ENCODE measurements at places on chromosomes 2 and 18.

- DNase-seq = no peak
Observed at GRCh38 chr2:68660658-68661057, 17.3 kb downstream of the PROKR1 start.

GRCh38 chr2:224849264-224849663 lies 133.1 kb upstream of the CCDC195 start:
- no peak for DNase-seq

DNA sequence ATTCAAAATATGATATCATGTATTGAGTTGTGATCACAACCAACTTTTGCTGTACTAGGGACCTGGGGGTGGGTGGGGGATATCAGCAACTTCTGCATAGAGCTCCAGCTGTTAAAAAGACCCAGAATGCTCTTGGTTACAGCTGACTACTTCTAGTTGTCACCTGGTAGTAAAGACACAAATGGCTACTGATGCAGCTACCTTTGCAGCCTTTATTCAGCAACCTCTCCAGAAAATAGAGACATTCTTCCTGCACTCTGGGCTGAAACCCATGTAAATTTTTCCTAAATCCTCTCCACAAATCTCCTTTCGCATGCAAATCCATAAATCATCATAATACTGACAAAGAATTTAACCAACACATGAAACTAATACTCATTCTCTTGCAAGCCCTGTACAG lies 238.3 kb downstream of the TCF4 start:
- DNase-seq = no peak

DNA sequence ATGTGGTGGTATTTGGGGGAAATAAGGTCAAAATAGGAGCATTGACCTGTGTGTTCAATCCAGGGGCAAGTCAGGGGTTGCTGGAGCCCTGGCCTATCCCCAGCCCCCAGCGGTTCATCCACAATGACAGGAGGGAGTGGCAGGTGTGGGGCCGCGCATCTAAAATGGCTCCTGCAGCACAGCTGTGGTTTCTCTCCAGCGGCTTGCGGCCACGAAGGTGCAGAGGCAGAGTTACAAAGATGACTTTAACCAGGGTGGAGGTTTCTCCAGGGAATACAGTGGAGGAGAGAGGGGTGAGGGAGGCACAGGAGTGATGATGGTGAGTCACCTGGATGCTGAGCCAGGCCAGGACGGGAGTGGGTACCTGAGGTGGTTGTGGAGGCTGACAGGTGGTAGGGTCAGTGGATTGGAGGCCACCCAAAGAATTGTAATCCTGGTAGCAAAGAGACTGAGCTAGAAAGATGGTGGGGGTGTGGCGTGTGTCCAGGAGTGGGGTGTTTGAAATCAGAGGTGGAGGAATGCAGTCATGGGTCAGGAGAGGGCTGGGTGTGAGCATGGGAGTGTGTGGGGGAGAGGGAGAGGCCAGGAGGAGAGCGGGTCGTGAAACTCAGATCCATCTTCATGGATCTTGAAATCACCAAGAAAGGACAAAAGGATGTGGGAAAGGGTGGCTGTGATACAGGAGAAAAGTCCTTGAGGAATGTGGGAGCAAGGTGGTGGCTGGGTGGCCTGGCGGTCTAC lies 83.2 kb downstream of the CTIF start:
- no peak for DNase-seq

DNA sequence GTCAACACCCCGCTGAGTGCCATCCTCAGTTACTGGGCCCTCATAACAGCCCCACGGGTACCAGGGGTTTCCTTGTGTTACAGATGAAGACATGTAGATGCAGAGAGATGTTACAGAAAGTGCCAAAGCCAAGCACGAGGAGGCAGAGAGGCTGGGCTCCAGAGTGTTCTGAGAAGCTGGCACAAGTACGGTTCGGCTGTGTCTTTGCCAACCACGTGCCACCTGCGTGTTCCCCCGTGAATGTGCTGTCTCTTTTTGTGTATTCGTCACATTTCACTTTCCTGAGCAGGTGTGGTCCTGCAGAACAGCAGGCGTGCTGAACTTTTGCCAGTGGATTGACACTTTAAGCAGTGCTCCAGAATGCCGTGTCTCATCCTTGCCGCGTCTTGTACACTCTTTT lies 124.6 kb downstream of the NCK2 start:
- no peak for DNase-seq

DNA sequence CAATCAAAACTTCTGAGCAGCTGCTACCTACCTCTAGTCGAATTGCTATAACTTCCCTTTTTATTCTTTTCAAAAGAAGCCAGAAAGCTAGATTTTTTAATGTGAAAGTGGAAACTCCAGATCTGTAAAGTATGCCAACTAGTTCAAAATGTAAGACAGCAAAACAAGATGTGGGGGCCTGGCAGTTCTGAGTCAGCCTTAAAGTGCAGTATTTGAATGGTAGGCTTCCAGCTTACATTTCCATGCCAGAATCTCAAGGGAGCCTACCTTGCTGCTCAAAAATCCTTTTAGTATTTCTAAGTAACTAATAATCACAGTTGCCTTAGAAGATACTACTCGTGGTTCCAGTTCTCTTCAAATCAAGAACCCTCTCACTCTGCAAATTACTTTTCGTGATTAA lies 1288.7 kb downstream of the LRP1B start:
- DNase-seq = no peak

DNA sequence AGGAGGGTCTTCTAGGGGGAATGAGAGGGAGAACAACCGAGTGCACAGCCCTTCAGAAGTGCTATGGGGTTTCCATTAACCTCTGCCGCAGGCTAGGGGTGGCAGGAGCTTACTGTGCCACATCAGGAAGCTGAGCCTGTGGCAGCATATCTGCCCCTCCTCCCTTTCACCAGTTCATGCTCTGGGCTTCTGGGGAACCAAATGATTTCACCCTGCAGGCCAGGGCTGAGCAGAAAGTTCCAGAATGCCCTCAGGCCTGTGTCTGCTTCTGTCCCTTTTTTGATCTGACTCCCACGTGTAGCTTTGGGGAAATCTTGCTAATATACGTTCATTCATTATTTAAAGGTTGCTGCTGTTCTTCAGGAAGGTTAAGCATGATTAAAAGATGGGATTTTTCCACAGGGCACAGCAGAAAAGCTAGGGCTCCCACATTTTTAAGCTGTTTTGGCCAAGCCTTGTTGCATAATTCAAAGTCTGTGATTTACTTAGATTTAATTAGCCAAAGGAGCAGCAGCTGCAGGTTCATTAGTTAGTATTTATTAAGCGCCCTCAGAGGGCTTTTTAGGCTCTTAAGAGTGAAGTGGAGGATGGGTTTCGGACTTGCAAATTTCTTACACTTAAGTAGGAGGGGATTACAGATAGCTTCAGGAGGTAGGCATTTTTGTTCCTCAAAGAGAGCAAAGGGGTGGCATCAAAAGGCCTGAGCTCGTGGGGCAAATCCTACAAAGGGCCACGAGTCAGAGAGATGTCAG lies 10.2 kb downstream of the TMEM247 start:
- no peak for DNase-seq

DNA sequence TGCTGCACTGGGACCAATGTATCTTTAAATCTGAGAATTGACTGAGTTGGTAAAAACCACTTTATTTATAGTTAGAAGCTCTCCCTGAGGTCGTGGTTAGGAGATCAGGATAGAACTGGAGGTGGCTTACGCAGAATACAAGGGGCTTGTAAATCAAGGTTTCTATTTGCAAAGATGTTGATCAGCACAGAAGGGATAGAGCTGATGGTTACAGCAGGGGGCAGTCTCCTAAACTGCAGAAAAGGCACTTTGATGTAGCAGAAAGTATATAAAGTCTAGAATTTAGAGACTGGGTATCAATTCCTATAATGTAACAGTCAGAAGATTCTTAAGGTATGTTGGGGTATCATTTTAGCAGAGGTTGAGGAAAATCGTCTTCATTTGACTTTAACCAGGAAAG lies 25.2 kb upstream of the ACVR1 start:
- no peak for DNase-seq

DNA sequence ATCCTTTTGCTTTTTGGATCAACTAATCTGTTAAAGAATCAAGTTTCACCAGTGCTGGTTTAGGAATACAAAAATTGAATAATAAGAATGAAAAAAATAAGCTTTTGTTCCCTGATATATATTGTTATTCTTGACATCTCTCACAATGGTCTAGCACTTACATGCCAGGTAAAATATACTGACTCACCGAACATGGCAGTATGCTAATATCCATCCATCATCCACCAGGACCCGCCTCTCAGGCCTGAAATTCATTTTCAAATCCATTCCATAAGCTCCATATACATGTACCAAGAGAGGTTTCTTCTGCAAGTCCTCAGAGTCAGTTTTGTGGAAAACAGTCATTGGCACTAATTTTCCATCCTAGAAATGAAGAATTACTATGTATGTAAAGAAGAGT lies 32.5 kb downstream of the PREPL start:
- no peak for DNase-seq

- DNase-seq = no peak
Observed at GRCh38 chr18:55002261-55002660, 43.0 kb upstream of the CCDC68 start.

GRCh38 chr18:33375829-33376228 lies 64.7 kb downstream of the CCDC178 start:
- no peak for DNase-seq

- DNase-seq = no peak
Observed at GRCh38 chr2:239692362-239692851, 291.6 kb upstream of the HDAC4 start.

DNA sequence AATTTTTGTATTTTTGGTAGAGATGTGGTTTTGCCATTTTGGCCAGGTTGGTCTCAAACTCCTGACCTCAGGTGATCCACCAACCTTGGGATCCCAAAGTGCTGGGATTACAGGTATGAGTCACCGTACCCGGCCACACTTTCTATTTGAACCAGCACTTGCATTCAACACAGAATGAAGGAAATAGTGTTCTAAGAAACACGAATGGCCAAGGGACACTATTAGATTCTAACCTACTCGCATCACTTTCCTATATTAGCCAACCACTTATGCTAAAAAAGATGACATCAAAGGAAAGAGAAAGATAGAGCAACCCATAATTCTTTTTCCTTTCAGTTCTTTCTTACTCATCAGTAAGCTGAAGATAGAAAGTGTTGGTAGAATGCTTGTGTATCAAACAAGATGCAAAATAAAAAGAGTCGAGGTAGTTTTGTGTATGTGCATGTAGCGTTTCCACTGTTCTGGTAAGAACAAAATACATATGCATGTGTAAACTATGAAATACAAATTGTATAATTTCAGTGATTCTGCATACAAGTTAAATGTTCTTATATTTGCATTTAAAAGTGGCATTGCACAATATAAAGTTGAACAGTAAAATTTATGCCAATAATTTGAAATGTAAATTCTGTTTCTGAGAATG lies 247.6 kb downstream of the CDCA7 start:
- no peak for DNase-seq

- no peak for DNase-seq
Observed at GRCh38 chr2:29218071-29218470, 102.9 kb downstream of the CLIP4 start.

GRCh38 chr18:25279133-25279532 lies 72.8 kb downstream of the ZNF521 start:
- no peak for DNase-seq

DNA sequence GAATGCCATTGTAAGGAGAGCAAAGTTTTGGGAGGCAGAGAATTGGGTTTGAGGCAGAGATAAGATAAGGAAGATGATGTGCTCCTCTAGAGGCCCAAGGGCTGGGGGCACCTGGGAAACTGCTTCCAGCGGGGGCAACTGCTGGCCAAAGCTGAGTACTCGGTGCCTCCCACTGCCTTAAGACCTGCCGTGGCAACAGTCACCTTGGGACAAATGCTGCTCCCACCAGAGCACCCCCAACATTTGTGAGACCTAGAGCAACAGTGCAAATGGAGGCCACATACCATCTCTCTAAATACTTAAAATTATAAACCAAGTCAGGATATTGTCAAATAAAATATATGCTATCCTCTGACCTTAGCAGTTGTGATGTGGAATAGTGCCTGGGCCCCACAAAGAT lies 127.1 kb downstream of the CAPN13 start:
- no peak for DNase-seq

GRCh38 chr18:8040021-8040420 lies 472.9 kb downstream of the PTPRM start:
- no peak for DNase-seq

- no peak for DNase-seq
Observed at GRCh38 chr2:151614606-151615306, 119.5 kb downstream of the NEB start.

GRCh38 chr2:119106301-119106897 lies 52.2 kb downstream of the C1QL2 start:
- DNase-seq = peak; percentile 35

GRCh38 chr2:221569425-221569845 lies 2.7 kb downstream of the EPHA4 start:
- DNase-seq = no peak

GRCh38 chr2:12767541-12767940 lies 50.8 kb downstream of the TRIB2 start:
- no peak for DNase-seq

- DNase-seq = no peak
Observed at GRCh38 chr2:29923110-29923721, 1.8 kb upstream of the ALK start.

DNA sequence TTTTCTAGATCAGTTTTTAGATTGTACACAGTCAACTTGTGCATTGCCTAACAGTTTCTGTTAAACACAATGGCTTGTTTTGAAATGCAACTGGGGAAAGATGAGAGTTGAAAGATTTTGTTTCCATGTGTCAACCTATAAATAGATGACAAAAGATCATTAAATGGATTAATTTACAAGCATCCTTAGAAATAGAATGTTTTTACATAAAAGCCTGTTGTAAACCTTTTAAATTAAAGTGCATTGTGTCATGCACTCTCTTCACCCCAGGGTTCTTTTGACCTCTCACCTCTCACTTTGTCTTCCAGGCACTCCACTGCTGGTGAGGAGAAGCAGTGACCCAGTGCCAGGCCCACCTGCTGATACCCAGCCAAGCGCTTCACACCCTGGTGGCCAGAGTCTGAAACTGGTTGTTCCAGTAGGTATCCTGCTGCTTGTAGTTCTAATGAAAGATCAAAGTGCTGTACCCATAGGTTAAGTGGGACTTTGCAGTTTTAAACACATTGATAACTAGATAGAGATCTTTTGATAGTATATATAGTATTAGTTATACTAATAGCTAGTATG lies 502.1 kb downstream of the PARD3B start:
- DNase-seq = no peak

DNA sequence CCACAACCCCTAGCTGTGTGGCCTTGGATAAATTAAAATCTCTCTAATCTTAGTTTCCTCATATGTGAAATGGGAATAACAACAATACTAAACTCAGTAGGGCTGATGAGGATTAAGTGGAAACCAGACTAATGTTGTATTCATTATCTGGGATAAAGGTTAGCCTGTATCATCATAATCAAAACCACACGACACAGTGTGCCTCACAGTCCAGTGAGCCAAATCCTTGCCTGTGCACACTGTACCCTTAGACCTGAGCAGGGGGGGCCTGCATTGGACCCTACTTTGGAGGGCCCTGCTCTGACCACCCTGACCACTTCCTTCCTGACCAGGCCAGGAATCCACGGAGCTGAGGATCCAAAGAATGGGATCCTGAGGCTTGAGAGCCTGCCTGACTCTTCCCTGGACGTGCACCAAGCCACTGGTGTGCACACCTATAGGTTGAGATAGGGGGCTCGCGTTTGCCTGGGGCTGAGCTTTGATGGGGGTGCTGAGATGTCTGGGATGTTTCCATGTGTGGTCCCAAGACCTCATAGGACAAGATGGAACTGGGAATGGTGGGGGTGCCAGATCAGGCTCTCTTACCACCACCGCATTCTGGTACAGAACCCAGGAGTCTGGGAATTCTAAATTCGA lies 69.7 kb downstream of the TGOLN2 start:
- no peak for DNase-seq

- DNase-seq = no peak
Observed at GRCh38 chr2:222594679-222595078, 61.2 kb downstream of the FARSB start.

GRCh38 chr2:109456776-109457175 lies 157.0 kb downstream of the SEPTIN10 start:
- DNase-seq = no peak
